ENCODE measurements at places on chromosomes 2 and 18.

DNA sequence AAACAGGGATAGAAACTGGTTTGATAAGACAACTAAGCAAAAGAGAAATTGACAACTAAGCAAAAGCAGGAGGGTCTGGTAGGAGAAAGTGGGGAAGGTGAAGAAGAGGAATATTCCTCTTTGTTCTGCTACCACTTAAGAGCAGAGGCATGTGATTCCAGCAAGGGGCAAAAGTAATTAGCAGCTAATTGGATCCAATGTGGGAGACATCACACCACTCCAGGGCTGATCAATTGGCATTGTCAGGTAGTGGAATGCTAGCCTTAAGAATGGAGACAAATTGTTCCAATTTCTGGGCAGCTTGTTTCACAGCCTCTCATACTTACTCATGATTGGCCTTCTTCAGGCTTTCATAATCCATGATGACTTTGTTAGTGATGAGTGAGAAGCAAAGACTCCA, 547.1 kb upstream of the GCFC2 start:
- DNase-seq = no peak

- no peak for DNase-seq
Measured at GRCh38 chr2:144424559-144425240, 95.2 kb downstream of the ZEB2 start.

DNA sequence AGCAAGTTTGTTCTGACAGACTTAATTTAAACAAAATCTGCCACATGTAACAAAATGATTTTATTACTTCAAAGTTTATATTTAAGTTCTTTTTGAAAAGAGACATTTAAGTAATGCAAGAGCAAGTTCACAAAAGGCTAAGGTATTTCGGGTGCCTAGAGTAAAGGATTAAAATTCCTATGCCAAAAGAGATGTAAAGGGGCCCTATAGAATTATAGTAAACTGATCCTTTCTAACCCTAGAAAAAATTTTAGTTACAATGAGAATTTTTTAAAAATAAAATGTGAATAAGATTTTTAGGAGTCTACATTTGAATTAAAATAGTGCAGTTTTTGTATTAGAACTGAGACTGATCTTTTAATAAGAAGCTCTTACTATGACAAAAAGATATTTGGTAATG, 147.1 kb downstream of the PLEKHA3 start:
- no peak for DNase-seq

GRCh38 chr18:37364237-37364636, 201.4 kb downstream of the CELF4 start:
- DNase-seq = no peak

DNA sequence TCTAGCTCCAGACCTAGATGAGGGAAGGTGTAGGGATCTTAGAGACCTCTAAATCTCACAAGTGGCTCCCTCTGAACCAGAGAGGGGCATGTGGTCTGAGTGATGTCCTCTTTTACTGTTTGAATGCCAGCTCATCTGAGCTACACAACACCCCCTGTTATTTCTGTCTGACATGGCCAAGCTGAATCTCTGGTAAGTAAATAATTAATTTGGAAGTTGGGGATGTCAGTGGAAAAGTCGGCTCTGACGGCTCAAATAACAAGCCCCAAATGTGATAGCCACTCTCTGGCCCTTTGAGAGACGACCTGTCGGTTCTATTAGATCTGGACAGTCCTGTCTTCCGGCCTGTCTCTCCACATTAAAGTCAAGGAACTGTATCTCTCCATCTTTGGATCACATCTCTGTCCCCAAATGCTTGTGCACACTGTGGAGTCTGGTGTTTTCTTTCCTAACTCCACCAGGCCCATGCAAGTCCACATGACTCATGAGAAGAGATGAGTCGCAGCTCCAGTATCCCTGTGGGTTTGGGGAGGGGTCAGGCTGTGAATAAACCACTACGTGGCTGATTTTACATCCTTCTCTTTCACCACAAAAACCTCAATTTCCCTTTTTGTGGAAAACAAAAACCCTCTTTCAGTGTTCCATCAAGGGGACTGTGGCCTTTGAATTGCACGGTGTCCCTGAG, 52.5 kb downstream of the SETBP1 start:
- no peak for DNase-seq

DNA sequence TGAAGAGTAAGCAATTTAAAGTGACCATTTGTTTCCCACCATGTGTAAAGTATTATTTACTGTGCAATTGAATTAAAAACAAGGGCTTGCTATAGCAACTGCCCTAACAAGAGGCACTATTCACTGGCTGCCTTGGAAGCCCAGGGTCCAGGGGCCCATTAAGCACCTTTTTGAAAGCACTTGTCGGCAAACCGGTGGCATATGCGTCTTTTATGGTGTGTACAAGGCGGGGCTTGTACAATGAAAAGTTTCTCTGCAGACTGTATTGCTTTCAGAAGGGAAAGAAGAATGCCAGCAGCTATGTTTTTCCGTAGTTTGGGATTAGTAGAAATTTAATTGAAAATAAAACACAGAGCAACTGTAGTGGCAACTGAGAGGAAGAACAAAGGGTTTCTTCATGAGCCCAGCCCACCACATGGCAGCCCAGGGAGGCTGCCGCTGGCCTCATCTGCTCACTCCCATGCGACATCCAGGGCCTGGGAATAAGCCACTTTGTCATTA, 279.5 kb upstream of the PARD3B start:
- peak; percentile 32 for DNase-seq

- no peak for DNase-seq
Measured at GRCh38 chr2:208062961-208063360, 37.6 kb upstream of the PLEKHM3 start.

GRCh38 chr18:48460929-48461583, 51.9 kb upstream of the ZBTB7C start:
- DNase-seq = no peak

DNA sequence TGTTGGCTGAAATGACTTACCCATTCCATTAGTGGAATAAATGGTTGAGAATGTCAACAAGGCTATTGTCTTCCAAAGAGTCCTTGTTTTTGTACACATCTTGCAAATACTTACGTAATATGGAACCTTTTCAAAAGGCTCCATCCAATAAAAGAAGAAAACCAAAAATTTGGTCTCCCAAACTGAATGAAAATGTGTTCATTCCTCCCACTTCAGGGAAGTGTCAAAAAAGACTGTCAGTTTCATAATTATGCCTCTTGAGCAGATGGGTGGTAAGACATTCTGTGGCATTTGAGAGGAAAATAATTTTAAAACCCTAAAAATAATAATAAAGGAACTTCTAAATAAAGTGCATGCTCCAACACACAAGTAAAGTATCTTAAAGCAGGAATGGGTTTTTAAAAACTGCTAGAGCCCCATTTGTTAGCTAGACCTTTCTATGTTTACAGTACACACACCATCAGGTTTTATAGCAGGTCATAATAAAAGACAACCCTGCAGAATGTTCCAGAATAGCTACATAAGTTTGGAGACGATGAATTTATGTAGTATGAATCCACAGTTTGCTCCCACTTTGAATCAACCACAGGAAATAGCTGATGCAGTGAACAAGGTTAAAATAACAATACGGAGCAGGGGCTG, 843.7 kb downstream of the LRRTM4 start:
- no peak for DNase-seq

- no peak for DNase-seq
Measured at GRCh38 chr2:66926594-66927112, 470.5 kb upstream of the ETAA1 start.

DNA sequence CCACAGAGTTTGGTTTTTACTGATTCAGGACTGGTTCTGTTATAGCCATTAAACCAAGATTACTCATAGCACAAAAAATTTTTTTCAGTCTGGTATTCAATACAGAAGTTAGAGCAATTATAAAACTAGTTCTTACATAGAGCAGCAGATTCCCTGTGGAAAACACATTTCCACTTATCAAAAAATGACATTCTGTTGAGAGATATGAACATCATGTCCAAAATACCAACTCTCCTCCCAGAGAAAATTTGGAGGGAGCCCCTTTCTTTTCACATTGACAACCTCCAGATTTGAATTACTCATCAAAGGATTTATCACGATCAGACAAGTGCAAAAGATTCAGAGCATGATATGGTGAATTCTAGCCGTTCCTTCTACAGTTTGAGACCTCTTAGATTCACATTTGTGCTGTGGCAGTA, 126.8 kb upstream of the SERPINE2 start:
- no peak for DNase-seq

DNA sequence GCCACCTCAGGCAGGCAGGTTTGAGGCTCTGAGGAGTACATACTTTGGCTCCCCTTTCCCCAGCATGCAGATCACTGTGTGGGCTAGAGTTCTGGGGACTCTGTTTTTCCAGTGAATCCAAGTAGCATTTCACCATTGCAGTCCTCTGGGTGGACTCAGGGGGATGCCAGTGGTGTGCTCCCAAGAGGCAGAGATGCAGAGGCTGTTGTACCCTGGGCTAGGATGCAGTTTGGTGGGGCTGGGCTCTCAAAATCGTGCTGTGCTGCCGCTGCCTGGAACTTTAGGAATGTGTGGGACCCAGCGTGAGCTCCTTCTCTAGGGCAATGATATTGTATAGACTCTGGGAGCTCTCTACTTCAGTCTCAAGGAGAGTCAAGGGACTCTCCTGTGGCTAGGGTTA, 104.9 kb downstream of the MYO3B start:
- no peak for DNase-seq

DNA sequence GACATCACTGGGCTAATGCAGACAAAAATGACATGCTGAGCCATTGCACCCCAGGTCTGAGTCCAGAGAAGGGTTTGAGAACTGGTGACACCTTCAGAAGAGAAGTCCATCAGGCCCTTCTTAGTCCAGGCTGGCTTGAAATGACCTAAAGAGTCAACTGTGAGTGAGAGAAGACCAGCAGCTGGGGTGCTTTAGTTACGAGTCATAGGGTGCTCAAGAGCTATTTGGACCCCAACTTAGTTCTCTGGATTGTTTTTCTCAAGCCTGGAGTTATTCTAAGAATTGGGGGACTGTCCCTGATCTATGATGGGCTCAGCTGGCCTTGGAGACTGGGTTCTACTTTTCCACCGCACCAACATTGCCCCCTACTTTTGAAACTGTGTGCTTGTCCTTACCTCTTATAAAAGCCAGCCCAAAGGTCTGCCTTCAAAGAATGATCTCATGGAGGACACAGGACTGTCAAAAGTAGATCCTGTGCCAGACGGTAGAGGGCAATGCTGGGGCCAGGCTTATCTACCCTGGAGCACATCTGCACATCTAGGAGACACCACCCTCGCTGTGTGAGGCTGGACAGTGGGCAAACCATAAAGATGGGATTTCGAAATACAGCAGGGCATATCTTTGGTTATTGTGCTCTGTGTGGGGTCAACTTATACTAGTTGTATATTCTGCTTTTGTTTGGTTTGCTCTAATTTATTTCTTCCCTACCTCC, 333.0 kb upstream of the SLC14A2 start:
- DNase-seq = no peak

DNA sequence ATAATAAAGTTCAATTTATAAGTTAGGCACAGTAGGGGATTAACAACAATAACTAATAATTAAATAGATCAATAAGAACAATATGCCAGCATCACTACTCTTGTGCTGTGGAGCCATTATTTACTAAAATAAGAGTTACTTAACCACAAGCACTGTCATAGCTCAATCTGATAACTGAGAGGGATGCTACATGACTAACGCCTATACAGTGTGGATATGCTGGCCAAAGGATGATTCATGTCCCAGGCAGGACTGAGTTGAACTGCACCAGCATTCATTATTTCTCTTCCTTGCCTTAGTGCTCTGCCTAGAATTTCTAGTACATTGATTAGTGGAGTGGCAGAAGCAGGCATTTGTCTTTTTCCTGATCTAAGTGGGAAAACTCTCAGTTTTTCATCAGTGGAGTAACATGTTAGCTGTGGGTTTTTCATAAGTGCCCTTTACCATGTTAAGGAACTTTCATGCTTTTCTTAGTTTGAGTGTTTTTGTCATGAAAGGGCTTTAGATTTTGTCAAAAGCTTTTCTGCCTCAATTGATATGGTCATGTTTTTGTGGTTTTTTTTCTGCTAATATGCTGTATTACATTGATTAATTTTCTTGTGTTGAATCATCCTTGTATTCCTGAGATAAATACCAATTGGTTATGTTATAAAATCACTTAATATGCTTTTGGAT, 21.7 kb downstream of the KIAA1328 start:
- no peak for DNase-seq

DNA sequence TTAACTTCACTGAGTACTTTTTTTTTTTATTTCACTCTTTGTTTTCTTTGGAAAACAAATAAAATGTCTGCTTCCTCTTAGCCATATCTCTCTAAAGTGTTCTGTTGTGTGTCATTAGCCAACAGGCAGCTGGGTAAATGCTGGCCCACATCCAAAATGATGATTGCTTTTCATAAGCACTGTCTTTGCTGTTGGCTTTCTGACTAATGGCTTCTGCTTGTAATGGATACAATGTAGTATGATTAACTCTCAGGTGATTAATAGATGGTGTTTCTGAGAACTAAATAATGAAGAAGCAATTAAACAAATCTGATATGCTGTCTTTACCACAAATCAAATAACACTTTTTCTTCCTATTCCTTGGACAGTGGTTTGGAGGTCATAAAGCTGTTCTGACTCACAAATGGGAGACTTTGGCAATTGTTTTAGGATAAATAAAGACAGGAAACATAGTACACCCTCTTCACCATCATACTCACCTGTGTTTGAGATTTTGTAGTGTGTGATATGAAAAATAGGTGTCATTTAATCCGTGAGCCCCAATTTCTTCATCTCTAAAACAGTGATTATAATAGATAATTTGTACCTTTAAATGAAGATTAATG, 888.4 kb downstream of the TSN start:
- peak; percentile 99 for DNase-seq

- no peak for DNase-seq
Measured at GRCh38 chr2:85423525-85423924, 5.0 kb downstream of the SH2D6 start.

- no peak for DNase-seq
Measured at GRCh38 chr2:153864022-153864421, 7.7 kb upstream of the GALNT13 start.

DNA sequence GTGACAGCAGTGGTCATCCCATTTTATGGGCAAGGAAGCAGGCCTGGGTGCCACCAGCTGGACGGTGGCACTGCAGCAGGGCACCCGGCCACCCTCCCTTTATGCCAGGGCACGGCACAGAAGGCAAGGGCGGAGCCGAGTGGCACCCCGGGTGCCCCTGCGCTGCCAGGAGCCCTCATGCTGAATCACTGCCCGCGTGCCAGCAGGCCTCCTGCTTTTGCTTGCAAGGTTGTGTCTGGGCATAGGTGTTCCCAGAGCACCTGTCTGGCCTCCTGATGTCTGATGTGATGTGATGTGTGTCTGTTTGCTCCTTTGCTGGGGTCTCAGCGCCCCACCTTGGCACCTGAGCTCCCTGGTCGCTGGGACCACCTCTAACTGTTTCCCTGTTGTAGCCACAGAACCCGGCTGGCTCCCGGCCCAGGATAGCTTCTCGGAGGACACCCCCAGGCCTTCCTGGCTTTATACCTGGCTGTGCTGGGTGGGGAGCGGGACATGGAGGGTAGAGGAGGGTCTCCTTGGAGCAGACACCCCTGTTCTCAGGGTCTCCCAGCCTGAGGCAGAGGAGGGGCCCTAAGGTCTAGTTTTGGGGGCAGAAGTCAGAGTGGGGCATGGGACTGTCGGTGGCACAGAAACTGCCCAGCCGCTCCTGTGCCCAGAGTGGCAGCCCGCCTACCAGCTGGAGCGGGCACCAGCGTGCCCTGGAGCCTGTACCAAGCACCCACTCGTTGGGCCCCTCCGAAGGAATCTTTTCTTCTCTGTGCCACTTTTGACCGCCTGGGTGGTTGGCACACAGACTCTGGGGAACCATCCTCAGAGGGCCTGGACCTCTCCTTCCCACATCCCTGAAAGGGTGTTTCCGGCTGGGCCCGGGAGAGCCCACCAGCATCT, 3.6 kb downstream of the GPC1 start:
- no peak for DNase-seq
